ENCODE measurements at places on chromosomes 5 and 9.

- no peak for DNase-seq
Measured at GRCh38 chr5:113321276-113321675, 113.5 kb downstream of the TSSK1B start.

GRCh38 chr9:78989031-78989658, 582.6 kb upstream of the TLE4 start:
- DNase-seq, result no peak

DNA sequence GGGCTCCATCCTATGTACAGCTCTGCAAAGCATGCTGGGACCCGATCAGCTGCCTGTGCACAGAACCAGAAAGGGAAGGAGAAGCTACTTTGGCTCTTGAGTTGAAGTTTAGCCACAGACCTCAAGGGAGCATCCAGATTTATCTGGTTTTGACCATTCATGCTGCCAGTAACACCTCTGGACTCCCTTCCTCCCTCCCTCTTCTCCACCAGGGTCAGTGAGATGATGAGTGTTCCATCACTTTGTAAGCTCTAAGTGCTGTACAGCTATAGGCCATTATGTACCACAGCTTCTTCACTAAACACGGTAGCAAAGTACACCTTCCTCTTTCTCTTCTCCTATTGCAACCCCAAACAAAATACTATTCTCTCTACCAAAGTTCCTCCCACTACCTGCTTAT, 77.9 kb downstream of the GLIS3 start:
- DNase-seq, result no peak

- DNase-seq, result no peak
Measured at GRCh38 chr5:51618234-51618633, 235.0 kb downstream of the ISL1 start.

DNA sequence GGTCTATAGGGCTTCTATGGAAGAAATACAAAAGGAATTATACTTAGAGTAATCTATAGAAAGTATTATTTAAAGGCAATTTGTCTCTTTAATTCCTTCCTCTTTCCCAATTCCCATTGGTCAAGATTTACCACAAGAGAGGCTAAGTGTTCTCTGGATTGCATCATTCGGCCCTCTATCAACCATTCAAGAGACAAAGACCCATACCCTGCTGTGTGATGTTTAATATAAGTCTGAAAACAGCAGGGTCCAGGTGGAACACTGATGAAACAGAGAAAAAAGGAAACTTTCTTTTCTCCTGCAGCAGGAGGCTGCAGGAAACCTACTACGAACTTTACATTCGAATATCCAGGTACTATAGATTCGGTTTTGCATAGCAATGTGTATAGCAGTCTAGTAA, 323.4 kb downstream of the CHSY3 start:
- DNase-seq, result no peak

DNA sequence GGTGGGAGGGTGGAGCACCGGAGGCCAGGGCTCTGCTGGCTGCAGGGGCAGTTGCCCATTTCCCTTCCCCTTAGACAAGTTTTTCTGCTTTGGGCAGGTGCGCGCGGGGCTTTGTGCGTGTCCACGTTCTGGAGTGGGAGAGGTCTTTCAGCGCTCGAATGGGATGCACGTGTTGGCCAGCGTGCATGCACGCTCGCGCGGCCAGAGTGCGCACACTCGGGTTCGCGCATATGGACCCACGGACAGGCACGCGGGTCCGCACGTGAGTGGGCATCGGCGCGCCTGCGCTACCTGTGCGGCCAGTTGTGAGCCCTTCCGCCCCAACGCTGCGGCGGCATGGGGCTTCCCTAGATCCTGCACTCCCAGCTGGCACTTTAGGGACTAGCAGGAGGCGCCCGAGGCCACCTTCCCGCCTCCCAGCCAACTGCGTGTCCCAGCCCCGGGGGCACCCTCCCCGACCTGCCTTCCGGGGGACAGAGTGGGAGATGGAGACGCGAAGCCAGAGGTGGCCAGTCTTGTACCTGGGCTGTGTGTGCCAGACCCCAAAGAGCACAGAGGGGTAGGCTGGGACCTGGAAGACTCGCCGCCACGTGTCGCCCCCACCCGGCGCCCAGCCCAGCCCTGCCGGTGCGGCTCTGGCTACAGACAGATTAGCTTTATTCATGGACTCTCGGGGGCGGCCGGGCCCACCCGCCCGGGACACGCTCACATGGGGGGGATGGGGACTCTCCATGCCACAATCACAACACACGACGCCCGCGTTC, 9.8 kb upstream of the GPRIN1 start:
- DNase-seq, result no peak

- no peak for DNase-seq
Measured at GRCh38 chr9:129602598-129603415, 18.1 kb downstream of the C9orf50 start.

DNA sequence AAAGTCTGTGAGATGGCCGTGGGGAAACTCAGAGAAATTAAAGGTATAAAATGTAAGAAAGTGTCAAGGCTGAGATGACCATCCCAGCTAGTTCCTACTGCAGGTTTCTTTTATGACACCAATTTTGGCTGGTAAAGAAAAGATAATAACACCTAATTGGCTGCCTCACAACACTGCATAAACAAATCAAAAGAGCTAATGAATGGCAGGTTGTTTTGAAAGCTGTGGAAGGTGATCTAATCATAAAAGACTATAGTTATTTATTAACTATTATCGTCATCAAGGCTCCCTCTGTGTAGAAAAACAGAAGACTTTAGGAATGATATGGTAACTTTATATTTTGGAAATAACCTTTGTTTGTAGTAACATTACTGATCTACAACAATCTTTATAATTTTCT, 3.5 kb upstream of the SPINK5 start:
- no peak for DNase-seq

DNA sequence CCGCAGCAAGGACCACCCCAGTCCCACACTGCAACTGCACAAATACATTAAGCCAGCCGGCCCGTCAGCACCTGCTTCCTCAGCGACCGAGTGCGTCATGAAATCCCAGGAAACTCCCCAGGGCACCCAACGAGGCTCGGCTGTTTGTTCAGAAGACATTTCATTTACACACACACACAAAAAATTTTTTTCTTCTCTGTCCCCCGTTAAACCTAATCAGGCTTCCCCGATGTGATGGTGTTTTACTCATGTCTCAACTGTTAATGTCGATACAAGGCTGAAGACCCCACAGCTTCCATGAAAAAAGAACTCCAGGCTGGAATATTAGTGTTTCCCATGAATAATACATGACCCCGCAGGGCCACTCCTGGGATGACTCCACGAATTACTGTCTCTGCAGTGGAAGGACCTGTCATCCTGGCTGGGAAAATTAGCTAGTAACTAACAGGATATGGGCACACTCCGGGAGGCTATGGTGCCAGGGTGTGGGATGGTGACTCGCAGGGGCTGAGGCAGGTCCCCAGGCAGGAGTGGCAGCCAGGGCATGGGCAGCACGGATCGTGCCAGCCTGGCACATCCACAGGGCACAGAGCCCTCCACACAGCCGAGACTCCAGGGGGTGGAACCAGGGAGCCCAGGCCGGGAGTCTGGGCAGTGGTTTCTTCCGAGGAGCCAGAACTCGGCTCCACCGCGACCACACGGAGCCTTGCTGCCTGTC, 102.4 kb downstream of the VAV2 start:
- DNase-seq, result no peak

DNA sequence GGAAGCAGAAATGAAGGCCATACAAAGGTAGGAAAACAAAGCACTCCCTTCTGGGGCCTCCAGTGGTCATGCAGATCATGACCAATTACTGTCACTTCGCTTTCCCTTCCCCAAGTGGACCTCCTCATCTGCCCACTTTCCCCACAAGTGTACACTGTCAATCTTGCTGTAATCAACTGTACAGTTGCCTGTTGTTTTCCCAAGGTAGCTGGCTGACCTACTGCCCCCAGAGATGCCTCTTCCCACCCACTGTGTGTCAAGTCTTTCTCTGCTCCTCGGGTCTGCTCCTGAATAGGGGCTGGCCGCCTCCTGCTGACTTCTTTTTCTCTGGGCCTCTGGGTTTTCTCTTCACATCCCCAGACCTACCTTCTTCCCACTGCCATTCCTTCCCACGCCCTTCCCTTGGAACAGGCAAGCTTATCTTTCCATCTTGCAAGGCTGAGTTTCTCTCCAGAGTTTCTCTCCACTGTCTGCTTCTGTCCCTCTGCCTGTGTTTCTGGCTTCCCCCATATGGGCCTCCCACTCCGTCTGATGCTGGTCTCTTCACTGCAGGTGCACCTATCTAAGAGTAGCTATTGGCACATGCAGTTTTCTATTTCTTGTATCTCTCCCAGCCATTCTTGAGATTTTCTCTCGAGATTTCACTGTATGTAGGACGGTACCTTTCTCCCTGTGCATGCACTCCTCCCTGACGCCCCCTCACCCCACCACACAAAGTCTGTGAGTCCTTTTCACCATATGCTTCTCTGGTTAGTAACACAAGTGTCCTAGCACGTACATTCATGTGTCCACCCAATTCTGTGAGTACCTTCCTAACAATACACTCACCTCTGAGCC, 2.4 kb downstream of the ELL2 start:
- DNase-seq, result no peak

GRCh38 chr5:3694819-3695218, 99.2 kb downstream of the IRX1 start:
- no peak for DNase-seq

GRCh38 chr9:137276473-137277328, 825 bp upstream of the TOR4A start:
- no peak for DNase-seq

- no peak for DNase-seq
Measured at GRCh38 chr9:96522366-96522765, 72.4 kb downstream of the HABP4 start.

- no peak for DNase-seq
Measured at GRCh38 chr9:18675973-18676372, 202.0 kb downstream of the ADAMTSL1 start.

- no peak for DNase-seq
Measured at GRCh38 chr9:33375238-33375840, 27.0 kb downstream of the AQP7 start.

DNA sequence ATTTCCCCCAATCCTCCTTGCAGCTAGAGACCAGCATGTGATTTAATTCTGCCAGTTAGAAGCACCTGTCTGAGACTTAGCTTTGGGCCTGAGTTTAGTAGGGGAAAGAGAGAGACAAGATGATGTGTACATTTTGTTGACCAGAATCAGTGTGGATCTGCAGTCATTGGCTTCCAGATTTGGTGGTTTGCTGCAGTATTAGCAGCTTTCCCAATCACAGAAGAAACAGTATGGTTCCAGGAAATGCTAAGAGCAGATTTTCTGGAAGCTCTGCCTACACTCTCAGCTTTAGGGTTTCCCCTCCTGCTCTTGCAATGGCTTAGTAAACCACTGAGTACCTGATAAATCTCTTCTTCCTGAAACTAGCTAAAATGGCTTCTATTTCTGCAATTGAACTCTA, 48.8 kb upstream of the FREM1 start:
- no peak for DNase-seq

DNA sequence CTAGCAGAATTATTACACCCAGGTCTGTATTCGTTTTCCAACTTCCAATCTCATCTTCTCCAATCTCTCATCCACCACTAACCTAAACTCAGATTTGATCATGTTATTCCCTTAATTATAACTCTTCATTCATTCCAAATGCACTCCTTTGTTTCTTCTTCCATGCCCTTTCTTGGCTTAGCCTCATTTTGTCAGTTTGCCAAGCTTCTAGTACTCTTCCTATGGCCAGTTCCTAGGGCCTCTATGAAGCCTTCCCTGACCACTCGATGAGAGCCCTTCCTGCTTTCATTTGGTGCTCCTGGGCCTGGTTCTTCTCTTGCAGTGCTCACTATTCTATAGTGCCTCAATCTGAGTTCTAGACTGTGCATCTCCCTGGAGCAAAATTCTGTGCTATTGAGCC, 5.8 kb downstream of the FAM219A start:
- DNase-seq, result no peak

DNA sequence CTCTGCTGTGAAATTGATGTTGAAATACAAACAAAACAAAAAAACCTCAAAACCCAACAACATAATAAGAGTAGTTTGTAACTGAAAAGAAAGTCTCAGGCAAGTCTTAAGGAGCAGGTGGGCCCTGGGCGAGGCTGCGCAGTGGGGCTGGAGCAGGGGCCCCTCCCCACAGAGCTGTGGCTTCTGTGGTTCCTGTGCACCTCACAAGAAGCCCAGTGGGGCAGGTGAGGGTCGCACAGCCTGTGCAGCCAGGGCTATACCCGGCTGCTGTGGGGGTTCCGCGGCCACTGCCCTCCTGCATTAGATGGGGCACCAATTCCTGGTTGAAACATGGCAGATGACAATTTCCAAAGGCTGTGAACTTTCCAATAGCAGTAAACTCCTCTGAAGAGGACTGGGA, 75.3 kb downstream of the TRIO start:
- no peak for DNase-seq

- peak; percentile 35 for DNase-seq
Measured at GRCh38 chr9:25678147-25678666, at the start of gene TUSC1. Gene TUSC1 (minus strand): TSS chr9:25678444. CDS start chr9:25678312, 132 bp downstream.

DNA sequence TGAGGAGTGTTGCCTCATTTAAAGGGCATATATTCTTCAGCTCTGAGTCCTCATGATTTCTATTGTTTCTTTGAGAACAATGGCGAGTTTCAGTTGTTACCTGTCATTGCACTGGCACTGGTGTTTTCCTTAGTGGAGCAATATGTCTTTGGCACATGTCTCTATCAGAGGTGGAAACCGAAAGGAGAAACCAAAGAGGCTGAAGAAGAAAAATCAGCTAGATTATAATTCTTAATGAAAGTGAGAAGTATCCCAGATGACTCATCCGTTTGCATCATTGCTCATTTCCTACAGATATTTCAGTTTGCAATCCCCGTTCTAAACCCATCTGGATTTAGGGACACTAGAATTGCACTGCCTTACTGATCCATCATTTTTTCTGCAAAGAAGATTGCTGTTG, 324.6 kb downstream of the TMEM232 start:
- no peak for DNase-seq

GRCh38 chr5:116371935-116372334, 202.7 kb downstream of the SEMA6A start:
- DNase-seq, result no peak

GRCh38 chr9:107337676-107338590, 54.9 kb downstream of the RAD23B start:
- no peak for DNase-seq

GRCh38 chr5:170551076-170551475, 47.3 kb downstream of the KCNIP1 start:
- no peak for DNase-seq

DNA sequence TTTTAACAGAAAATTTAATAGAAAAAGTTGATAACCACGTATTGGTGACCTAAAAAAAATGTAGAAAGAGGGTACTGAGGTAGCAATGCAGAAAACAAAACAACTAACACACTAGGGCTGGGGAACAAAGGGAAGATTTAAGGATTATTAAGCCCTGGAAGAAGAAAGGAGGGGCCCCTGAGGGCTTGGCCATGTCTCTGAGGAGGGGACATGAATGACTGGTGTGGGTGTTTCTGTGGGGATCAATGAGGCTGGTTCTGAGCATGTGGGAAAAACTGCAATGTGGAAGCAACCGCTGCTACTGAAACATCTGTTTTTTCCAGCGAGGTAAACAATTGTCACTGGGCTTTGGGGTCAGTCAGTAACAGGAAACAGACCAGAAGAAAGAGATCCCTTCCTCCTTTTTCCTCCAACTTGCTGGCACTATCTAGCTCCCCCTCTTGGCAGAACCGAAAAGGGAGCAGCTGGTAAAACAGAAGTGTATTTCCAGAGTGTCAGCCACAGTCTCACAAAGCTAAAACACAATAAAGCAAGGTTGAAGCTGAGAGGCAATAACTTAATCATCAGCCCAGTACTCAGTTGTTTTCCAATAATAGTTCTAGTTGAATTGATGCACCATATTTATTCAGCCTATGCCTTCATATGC, 48.3 kb downstream of the ATPSCKMT start:
- no peak for DNase-seq

Data from stimulated activated CD4-positive, alpha-beta T cell treated with anti-CD3 and anti-CD28 coated beads, Interleukin-15, amount 100 ng/mL, for 24 hours (primary cell).